Activated CD8-positive, alpha-beta T cell treated with anti-CD3 and anti-CD28 coated beads for 36 hours (primary cell): ENCODE measurements at places on chromosomes 11 and 22.

DNA sequence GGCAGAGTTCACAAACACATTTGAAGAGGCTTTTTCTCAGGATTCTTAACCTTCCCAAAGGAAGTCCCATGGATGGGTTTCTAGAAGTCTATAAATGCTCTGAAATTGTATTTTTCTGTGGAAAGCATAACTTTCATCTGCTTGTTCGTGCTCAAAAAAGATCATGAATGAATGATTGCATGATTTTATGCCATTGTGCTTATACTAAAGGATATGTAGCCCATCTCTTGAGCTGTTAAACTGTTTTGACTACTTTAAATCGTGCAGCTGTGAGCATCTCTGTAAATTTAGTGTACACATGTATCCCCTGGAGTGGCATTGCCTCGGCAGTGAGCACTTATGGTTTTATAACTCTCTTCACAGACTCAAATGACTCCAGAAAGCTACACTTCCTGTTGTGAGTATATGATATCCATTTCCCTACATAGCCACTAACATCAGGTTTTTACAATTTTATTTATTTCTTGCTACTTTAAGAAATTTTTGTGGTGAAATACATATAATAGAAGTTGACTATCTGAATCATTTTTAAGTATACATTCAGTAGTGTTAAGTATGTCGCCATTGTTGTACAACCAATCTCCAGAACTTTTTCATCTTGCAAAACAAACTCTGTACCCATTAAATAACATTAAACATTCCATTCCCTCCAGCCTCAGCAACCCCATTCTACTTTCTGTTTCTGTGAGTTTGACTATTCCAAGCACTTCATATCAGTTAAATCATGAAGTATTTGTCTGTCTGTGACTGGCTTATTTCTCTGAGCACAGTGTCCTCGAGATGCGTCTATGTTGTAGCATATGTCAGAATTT is 8.0 kb downstream of the NEAT1 start:
- DNase-seq, result peak; percentile 50

- DNase-seq, result peak; percentile 86
Measured at GRCh38 chr22:36383110-36383581, 4.6 kb downstream of the MYH9 start.

DNA sequence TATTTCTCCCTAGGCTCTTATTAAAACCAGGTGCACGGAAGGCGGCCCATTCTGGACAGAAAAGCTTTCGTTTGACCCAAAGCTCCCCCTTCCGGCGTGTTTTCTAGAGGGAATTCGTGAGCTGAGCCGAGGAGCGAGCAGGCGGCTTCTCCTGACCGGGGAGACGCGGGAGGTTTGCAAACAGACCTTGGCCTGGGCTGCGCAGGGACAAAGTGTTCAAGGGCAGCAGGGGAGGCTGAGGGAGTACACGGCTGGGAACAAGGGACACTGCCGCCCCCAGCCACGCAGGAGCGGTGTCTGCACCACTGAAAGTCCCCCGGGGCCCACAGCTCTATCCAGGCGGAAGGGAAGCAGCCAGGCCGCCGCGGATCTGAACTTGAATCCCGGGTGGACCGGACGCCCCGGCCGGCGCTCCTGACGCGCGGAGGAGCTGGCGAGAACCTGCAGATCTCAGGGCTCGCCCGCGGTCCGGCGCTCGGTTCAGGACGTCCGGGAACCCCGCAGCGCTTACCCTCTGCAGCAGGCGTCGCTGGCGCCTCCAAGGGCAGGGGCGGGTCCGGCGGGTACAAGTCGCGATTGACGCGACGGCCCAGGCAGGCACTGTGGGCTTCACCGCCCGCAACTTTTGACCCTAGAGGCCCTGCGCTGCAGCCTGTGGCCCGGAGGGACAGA is 101.9 kb downstream of the WT1 start:
- DNase-seq, result peak; percentile 51

DNA sequence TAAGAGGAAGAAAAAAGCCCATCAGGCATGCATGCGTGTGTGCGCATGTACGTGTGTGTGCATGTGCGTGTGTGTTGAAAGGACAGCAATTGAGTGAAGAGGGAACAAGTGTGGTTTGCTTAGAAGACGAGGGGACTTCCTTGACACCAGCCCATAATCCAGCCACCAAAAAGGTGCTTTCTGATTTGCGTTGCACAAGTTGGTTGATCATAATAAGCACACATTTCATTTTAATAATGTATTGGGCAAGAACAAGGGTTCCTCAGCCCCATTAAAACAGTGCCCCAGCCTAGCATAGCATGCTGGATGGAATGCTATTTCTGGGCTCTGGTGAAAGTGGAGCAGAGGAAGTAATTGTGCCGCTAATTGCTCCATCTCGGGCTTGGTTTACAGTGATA is 493.2 kb downstream of the MIAT start:
- no peak for DNase-seq

DNA sequence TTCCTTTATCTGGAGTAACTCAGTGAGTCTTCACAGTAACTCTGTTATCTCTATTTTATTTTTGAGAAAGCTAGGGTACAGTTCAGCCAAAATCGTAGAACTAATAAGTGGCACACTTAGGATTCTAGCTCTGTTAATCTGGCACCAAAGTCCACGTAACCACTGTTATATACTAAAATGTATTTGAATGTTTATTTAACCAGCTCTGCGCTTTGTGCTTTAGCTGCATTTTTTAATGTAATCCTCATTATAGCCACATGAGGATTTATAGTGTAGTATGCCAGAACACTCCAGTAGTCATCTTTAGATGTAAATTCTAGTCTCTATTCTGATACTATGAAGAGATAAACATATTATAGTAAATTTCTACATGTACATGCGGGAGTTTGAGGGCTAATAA is 36.8 kb downstream of the YAP1 start:
- DNase-seq, result no peak

DNA sequence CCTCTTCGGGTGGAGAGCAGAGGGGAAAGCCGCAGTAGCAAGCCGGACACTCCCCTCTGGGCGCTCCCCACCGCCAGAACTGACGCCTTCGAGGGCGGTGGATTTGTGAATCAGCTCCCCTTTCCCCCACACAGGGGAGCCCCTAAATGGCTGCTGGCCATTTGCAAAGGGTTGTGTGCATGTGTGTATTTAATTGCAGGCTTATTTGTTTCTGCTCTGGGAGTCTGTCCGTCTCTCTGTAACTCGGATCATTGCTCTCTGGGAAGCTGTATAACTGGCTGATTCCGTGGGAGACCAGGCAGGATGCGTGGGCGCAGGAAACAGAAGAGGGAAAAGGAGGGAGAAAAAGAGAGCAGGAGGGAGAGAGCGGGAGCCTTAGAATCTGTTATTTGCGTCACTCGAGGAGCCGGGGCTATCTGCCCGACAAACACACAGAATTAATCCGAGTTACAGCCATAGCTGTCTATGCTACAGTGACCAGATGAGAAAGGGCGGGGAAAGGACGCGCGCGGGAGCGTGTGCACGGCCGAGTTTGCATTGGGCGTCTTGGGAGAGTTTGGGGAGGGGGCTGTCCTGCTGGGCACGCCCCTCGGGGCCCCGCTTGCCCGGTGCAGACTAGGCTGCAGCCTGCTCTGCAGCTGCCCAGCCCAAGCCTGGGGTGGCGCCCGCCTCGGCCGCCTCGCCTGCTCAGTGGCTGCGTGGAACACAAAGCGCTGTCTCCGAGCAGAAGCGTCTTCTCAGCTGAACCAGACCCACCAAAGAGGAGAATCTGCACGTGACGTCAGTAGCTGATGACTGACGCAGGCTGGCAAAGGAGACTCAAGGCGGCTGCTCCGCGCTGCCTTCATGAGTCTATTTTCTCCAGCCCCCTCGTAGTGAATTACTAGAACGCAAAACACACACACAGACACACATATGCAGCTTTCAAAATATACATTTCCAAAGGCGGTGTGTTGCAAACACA is 105.3 kb upstream of the HSD17B12 start:
- DNase-seq, result peak; percentile 53
